ENCODE measurements at places on chromosomes 7 and 10.

GRCh38 chr7:141097430-141097829 is 23.6 kb downstream of the TMEM178B start:
- DNase-seq, result no peak

- no peak for DNase-seq
Measured at GRCh38 chr10:52258799-52259425, 55.2 kb upstream of the DKK1 start.

GRCh38 chr10:13062803-13063202 is 37.2 kb upstream of the OPTN start:
- DNase-seq, result no peak

GRCh38 chr7:37765872-37766525 is 82.4 kb upstream of the NME8 start:
- DNase-seq, result no peak

- no peak for DNase-seq
Measured at GRCh38 chr7:45342236-45342635, 184.6 kb downstream of the RAMP3 start.

DNA sequence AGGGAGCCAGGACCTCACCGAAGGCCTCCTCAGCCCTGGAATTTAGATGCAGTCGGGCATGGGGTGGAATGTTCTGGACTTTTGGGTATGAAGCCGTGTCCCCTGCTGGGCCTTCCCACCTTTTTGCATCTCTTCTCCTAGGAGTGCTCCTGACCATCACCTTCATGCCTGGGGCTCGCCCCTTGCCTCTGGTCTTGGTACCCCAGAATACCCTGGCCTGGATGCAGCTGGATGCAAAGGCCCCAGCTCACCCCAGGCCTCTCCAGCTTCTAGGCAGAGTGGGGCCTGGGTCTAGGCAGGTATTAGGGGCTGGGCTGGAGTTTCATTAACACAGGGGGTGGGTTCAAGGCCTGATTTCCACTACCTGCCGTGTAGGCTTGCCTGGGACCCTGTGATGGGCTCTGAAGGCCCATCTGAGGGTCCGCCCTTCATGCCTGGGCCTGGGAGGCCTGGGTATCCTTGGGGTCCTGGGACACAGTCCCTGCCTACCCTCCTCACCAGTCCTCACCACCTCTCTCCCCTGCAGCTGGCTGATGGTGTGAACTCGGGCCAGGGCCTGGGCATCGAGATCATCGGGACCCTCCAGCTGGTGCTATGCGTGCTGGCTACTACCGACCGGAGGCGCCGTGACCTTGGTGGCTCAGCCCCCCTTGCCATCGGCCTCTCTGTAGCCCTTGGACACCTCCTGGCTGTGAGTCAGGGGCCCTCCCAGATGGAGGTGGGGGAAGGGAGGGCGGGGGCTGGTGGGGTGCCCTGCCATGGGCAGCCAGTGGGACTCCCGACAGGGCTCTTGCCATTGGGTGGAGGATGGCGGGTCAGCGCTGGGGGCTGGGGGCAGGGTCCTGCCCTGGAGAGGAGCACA is 10.1 kb downstream of the AQP1 start:
- DNase-seq, result no peak

GRCh38 chr7:102888561-102889233 is 24.1 kb upstream of the LRRC17 start:
- no peak for DNase-seq

GRCh38 chr10:6044751-6045313 is 17.3 kb downstream of the IL2RA start:
- DNase-seq, result no peak

- no peak for DNase-seq
Measured at GRCh38 chr7:150449206-150449952, 1.1 kb upstream of the GIMAP8 start.

DNA sequence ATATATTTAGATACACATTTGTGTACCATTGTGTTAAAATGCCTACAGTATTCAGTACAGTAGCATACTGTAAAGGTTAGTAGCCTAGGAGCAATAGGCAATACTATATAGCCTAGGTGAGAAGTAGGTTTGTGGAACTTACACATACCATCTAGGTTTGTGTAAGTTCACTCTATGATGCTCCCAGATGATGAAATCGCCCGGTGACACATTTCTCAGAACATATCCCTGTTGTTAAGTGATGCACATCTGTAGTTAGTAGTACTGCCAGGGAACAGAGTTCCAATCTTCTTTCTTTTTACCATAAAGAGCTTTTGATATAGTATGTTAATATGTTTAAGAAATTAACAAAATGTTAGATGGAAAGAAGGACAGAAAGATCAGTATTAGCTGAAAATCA is 138.2 kb downstream of the SNX13 start:
- DNase-seq, result no peak

- DNase-seq, result no peak
Measured at GRCh38 chr7:14340393-14341074, 351.1 kb upstream of the ETV1 start.

DNA sequence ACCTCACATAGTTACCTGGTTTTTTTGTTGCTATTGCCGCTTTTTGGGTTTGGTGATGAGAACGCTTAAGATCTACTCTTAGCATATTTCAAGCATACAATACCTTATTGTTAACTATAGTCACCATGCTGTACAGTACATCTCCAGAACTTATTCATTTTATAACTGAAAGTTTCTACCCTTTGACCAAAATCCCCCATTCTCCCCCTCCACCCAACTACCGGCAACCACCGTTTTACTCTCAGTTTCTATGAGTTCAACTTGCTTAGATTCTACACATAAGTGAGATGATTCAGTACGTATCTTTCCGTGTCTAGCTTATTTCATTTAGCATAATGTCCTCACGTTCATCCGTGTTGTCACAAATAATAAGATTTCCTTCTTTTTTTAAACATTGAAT is 86.7 kb upstream of the IL6 start:
- no peak for DNase-seq

DNA sequence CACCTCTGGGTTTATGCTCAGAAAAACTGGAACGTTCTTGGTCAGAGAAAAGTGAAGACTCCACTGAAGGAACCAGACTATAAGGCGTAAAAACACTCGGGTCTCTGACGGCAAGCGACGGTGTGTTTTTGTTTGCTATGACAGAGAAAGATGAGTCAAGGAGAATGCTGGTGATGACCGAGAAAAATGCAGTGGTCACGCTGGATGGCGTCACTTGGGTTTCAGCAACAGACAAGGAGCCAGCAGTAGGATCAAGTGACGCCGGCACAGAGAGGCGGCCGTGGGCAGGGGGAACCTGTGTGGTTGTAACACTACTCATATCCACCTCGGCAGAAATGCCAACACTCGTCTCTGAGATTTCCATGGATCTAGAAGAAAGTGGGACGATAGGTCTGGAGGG is 63.4 kb downstream of the KIAA1549 start:
- no peak for DNase-seq

- DNase-seq, result no peak
Measured at GRCh38 chr7:116356333-116356965, 143.1 kb upstream of the CAV2 start.

- no peak for DNase-seq
Measured at GRCh38 chr7:8260871-8261694, 884 bp downstream of the ICA1 start.

Measured in activated T-helper 1 cell treated with anti-CD3 and anti-CD28 coated beads, Interleukin-2, amount 50 U/mL, for 16 hours (primary cell).